ENCODE measurements at places on chromosomes 1 and 21.

- no peak for DNase-seq
These were observed 486.1 kb upstream of the ADGRL2 start for GRCh38 chr1:81314513-81315233.

GRCh38 chr1:167135281-167135840, 41.5 kb downstream of the STYXL2 start:
- no peak for DNase-seq

DNA sequence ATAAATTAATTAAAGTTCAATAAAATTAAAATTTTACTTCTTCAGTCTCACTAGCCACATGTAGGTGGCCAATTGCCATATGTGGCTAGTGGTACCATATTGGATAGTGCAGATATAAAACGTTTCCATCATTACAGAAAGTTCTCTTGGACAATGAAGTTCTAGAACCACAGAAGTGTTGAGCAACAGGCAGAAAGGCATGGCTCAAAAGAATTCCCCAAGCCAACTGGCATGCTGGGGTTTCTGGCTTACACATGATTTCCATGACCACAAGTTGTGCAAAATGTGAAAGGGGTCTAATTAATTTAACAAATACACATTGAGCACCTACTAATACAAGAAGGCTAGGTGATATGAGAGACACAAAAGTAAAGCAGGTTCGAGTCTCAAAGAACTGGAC, 72.2 kb upstream of the CDC42BPA start:
- DNase-seq, result no peak

- DNase-seq, result peak; percentile 64
These were observed 291.8 kb downstream of the DISC1 start for GRCh38 chr1:231918239-231919015.

DNA sequence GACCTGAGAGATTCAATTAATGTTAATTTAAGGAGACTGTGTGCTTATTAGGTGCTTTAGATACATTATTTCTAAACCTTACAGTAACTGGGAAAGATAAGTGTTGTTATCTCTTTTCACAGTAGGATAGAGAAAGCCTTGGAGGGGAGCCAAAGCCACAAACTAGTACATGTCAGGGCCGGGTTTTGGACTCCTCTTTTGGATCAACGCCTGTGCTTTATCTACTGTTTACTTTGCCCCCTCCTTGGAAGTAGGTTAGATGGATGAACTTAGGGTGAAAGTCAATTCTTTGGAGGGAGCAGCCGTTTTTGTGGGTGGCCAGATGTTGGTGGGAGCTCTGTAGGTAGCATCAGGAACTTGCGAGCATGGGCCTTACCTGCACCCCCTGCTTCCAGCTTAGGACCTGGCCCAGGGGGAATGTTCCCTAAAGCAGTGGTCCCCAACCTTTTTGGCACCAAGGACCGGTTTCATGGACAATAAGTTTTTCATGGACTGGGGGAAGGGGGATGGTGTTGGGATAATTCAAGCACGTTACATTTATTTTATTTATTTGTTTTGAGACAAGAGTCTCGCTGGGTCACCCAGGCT, 1.7 kb downstream of the HHAT start:
- peak; percentile 38 for DNase-seq

DNA sequence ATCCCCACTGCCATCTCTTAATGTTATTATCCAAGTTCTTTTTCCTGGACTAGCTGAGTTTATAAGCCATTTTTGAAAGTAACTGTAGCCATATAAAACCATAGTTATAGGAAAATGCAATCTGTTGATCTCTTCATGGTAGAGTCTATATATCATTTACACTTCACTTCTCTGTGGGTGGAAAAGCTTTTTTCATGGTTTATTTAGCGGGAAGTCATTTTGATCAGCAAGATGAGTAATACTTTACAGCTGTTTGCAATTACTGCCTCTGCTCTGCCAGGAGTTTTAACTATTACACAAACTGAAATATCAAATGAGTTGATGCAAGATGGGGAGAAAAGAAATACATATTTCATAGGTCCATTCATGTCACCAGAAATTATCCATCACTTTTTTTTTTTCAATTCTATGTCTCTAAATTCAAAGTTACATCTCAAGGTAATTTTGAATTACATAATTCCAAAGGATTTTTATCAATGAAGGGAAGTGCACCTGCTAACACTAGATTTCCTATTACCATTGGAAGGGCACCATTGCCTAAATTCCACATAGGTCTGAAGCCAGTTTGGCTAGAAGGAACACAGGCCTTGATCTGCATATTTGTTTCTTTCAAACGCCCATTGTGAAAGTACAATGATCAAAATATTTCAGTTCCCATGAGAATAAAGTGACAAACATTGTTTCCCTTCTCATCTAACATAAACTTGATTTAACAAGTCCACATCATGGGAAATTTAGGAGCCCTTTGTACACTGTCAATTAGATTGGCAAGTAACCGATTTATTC, 296.7 kb downstream of the ZNF326 start:
- peak; percentile 1 for DNase-seq

DNA sequence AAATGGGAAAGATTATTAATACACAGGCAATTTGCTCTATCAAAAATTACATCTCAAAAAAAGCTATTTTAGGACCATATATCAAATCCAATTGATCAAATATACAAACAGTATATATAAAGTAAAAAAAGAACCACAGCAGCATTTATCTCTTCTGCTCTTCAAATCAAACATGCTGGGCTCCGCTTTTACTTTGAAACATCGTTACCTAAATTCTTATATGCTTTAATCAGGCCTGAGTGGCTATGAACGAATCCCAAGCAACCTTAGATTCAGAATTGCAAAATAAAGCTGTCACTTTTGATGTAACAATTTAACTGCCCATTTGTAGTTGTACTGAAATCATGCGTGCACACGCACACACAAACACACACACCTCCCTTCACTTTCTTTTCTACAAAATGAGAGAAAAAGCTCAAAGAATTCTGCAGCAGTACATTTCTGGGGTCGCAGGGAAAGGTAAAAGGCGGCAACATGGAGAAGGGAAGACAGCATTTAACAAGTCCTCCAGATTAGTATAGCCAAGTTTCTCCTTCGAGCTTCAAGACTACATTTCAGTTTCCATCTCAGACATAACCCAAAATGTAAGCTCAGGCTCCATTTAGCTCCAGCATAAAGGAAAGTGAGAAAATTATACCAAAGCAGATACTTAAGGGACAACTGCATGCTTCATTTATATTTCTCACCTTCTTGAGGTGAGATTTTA, 92.2 kb upstream of the TTC39A start:
- DNase-seq, result no peak

GRCh38 chr1:47675047-47675675, 237.3 kb downstream of the FOXD2 start:
- DNase-seq, result no peak

GRCh38 chr1:59310549-59311250, 13.8 kb downstream of the FGGY start:
- DNase-seq, result no peak

DNA sequence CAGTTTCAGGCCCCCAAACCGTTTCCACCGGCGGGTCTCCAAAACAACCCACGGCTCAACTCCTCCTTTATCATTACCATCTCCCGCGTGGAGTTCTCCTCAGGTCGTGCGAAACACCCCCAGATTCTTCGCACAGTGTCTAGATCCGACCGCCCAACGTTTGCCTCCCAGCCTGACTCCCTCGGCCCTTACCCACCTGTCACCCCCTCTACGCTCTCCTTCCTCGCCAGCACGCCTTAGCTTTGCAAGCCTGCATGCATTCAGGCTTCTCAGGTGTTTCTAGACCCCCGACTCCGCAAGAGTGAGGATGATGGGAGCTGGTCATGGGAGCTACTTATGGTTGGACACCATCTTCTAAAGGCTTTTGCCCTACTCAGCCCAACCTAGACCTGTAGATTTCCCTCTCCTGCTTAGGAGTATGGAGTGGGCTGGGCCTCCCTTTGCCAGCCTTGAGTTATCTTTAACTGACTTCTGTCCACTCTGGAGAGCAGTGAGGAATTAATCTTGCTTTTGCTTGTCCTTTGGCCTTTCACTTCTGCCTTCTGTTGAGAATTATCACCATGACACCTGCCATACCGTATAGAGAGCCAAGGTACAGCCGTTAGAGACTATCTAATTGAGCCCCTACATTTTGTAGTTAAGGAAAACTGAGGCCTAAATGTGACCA, 865 bp downstream of the ATP5IF1 start:
- DNase-seq, result no peak

DNA sequence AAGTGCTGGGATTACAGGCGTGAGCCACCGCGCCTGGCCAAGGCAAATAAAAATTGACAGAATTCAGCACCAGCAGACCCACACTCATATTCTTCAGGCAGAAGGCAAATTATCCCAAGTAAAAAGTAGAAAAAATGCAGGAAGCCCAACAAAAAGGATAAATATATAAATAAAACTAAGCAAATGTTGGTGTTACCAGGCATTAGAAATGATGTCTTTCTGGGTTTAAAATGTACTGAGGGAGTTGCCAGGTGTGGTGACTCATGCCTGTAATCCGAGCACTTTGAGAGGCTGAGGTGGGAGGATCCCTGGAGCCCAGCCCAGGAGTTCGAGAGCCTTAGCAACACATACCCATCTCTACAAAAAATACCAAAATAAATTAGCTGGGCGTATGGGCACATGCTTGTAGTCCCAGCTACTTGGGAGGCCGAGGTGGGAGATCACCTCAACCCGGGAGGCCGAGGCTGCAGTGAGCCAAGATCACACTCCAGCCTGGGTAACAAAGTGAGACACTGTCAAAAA, 6.3 kb downstream of the INTS11 start:
- DNase-seq, result peak; percentile 96

- DNase-seq, result no peak
These were observed 94.9 kb downstream of the RIPK4 start for GRCh38 chr21:41671859-41672542.

DNA sequence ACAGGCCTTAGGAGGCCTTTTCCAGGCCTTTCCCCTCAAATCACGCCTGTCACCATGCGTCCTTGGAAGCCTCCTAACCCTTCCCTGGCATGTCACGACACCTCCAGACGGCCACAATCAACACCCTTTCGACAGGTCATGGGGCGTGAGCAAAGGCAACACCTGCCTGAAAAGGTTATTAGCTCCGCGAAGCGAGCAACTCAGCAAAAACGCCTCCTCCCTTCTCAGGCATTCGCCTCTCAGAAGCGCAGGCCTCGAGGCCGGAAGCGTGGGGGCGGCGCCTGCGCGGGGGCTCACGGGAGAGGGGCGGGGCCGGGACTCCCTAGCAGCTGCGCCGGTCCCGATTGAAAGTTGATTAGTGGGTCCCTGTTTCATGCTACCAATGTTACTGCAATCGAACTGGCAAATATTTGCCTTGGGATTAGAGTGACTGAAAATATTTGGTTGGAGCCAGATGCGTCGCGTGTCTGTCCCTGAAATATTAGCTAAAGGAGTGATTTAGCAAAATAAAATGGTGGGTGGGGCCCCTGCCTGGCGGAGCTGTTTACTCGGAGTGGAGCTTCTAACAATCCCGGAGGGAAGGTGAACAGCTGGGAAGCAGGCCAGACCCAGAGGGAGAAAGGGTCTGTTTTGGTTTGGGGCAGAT, 44.9 kb downstream of the GFI1 start:
- DNase-seq, result no peak

DNA sequence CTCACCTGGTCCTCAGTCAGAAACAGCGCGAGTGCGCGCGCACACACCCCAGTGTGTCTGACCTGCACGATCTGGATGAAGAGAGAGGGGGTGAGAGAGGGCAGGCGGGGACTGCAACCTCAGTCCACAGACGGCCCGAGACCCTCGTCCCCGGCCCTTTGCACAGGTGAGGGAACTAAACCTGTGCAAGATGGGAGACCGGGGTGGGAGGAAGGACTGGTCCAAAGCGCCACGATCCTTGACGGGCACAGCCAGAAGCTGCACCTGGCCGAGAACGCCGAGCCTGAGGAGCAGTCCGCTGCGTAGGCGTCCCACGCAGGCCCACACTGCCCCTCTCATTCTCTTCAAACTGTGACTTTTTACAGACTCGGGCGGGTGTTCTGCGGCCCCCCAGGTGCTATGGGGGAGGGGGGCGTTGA, 519 bp upstream of the IQCC start:
- DNase-seq, result no peak

DNA sequence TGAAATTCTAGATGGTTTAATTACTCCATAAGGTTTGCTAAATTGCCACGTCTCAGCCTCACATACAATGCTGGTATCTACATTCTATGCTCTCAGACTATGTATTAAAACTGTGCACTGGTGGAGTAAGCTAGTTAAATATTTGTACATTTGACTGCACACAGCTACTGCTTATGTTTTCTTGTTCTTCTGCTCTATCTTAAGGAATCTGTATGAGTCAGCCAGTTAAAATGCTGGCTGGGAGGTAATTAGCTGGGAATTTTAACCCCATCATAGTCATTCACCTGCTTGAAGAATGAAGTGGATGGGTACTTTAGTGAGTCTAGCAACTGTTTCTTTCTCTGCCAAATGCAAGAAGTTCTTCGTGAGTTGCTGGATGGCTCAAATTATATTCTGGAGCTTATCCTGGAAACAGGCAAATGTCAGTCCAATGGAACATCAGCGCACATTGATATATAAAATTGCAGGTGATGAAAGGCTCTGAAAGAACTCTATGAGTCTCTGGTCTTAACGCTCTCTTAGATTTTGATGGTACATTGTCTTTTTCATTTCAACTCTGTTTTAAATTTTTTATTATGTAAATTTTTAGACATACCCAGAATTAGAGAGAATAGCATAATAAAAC, 83.4 kb downstream of the BACH1 start:
- peak; percentile 89 for DNase-seq

- no peak for DNase-seq
These were observed 34.7 kb downstream of the THRAP3 start for GRCh38 chr1:36258960-36259344.

GRCh38 chr21:45580576-45581321, 38.5 kb upstream of the SLC19A1 start:
- DNase-seq, result no peak

- peak; percentile 94 for DNase-seq
These were observed 50.8 kb upstream of the COL24A1 start for GRCh38 chr1:86207323-86207722.

GRCh38 chr21:14075346-14076142, 135.2 kb downstream of the LIPI start:
- DNase-seq, result no peak

GRCh38 chr1:205002705-205003104, 40.3 kb upstream of the CNTN2 start:
- no peak for DNase-seq

DNA sequence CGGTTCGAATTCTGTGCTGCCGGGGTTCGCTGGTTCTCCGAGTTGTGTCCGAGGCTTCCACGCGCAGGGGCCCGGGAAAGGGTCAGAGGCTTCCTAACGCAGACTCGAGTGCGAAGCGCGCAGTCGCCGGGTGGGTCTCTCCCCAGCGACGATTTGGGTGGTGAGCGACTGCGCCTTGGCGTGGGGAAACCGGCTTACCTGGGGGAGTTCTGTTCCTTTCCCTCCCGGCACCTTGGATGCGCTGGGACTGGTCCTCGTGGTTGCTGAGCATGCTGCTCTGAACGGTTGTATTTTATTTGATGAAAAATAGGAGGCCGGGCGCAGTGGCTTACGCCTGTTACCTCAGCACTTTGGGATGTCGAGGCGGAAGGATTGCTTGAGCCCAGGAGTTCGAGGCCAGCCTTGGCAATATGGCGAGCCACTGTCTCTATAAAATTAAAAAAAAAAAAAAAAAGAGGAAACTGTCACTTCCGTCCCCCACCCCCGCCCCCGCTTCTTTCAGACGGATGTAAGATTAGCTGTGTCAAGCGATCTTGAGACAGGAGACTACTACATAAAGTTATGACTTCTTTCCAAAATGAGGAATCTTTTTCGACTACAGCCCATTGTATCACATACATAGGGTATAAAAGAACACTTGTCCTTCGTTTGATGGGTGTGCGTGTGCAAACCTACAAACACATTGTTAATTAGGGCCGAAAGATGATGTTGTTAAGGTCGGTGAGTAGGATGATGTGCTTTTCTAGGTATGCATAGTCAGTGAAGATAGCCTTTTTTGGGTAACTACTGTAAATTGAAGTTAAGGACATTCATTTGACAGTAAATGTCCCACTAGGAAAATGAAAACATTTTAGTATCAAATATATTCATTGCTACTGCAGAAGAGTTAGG, at the start of gene CCDC18:
Gene CCDC18, plus strand, starts transcription at position 2 of the 891 bp plus-strand sequence. CDS start 2,638 bp downstream, outside the sequence.
- DNase-seq, result peak; percentile 69
